ENCODE measurements at places on chromosomes 7 and 10. TPM values are rescaled to one million over a fixed set of nuclear protein-coding genes. Genes with fewer than 3 reads are reported as not detected.

GRCh38 chr10:122255509-122256301, 15.4 kb upstream of the BTBD16 start:
- no peak for DNase-seq

DNA sequence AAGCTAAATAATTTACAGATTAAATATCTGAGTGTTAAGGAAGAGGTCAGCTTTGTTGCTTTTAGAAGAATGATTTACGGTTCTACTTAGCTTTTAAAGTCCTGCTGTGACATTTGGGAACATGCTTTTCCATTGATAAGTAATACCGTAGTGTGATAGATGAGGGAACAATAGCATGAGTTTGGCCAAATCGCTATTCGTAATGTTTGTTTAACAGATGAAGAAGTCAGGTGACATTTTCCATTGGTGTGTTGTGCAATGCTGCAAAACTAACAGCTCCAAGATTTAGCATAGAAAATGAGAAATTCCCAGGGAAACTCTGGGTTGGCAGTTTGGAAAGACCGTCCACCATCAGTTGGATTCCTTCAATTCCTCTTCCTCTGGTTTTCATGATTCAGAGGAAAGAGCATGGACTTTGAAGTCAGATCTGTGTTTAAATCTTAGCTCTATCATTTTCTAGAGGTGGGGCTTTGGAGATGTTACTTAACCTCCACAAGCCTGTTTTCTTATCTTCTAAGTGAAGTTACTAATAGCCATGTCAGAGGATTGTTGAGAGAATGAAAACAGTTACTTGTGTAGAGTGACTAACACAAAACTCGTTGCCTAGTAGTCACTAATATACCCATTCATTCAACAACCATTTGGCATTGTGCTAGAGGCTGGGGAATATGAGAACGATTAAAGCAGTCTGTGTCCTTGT, 140.4 kb upstream of the BMPER start:
- DNase-seq: peak; percentile 41

- peak; percentile 69 for DNase-seq
These were observed 56.0 kb downstream of the UBE2H start for GRCh38 chr7:129896568-129897382.

DNA sequence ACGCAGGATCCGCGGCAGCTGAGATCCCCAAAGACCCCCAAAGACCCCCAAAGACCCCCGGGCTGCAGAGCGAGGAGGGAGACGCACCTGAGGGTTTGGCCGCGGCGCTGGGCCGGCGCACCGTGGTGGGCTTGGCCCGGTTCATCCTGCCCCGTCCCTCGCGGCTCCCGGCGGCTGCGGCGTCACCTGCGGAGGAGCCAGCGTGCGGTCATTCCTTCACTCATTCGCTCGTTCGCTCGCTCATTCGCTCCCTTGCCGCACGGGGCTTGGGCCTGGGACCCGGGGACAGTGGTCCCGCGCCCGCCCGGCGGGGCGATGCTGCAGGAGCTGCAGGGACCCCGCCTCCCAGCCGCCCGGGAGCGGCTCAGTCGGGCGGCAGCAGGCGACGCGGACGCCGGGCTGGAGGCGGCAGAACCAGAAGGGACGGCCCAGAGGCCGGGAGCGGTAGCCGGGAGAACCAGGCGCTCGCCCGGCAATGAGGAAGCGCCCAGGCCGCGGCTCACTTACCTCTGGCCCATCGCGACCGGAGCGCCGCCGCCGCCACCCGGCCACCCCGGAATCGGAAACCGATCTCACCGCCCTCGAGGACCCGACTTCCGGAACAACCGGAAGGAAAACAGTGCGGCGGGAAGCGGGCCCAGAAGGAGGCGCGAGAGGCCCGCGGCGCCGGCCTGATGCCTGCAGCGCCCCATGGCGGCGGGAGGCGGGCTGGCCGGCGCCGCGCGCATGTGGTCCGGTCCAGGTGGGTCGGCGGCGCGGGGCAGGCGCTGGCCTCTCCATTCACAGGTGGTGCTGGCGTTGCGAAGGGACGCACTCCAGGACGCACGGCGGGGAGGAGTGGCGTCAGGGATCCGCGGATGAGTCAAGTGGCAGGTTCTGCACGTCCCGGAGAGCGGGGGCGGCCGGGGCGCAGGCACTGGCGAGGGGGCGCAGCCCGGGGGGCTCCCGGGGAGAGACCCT, at the start of gene INTS1:
INTS1 (minus strand) TSS at position 574 of the 960 bp plus-strand sequence; CDS start at position 145, 429 bp downstream.
- DNase-seq: peak; percentile 86

The PAXIP1 gene
- 18.0 TPM for total RNA-seq

The CDHR3 gene
- total RNA-seq: 5.0 TPM

The VSTM4 gene
- total RNA-seq: 2.7 TPM

DNA sequence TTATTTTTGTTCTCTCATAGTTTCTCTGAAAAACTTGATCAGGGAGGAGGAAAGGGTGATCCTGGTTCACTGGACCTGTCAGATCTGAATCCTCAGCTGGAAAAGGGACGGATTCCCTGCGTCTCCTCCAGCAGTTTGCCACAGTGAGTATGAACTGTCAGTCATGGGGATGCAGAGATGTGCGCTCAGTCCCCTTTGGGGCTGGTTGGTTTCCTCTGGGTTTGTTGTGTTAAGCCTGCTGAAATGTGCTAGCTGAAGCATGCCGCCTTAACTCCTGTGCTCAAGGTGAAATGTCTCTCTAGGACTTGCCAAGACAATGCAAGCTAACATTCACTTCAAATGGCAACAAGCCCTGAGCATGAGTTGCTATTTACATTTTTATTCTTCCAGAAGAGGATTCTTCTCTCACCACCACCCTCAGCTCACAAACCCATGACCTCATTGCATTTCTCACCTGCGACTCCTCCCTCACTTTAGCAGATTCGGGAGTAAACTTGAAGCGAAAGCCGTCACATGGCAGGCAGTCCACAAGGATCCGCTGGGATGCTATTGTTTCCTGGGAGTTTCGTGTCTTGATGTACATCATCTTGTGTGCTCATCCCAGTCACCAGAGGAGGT, 192.9 kb upstream of the FZD8 start:
- DNase-seq: no peak

- peak; percentile 47 for DNase-seq
These were observed 50.8 kb downstream of the ZRANB1 start for GRCh38 chr10:124992462-124993344.

- peak; percentile 43 for DNase-seq
These were observed 3.5 kb downstream of the SUN1 start for GRCh38 chr7:835485-836401.

- DNase-seq: no peak
These were observed 127.4 kb upstream of the CTTNBP2 start for GRCh38 chr7:118000480-118001202.

GRCh38 chr7:80859272-80859970, 59.4 kb downstream of the SEMA3C start:
- no peak for DNase-seq

The SEMA3A gene
- 7.9 TPM for total RNA-seq

The ELFN1 gene
- total RNA-seq: 7.4 TPM

GRCh38 chr7:98909487-98909886, 31.2 kb downstream of the TRRAP start:
- no peak for DNase-seq

DNA sequence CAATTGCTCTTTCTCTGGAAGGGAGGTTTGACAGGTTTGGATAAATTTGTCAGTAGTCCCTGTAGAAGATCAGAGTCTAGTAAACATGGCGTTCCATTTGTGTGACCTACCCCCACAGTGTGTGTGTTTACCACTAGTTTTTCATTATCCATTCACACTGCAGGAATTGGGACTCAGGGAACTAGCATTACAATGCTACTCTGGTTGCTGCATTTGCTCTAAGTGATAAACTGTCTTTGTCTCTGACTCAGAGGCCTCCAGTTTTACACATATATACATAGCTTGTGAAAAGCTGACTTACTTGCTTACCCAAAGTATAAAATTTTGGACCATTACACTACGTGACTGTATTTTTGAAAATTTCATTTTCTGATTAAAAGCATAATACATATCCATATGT, 1604.0 kb downstream of the REEP3 start:
- DNase-seq: no peak

The PSMA2 gene
- total RNA-seq: 79.8 TPM

DNA sequence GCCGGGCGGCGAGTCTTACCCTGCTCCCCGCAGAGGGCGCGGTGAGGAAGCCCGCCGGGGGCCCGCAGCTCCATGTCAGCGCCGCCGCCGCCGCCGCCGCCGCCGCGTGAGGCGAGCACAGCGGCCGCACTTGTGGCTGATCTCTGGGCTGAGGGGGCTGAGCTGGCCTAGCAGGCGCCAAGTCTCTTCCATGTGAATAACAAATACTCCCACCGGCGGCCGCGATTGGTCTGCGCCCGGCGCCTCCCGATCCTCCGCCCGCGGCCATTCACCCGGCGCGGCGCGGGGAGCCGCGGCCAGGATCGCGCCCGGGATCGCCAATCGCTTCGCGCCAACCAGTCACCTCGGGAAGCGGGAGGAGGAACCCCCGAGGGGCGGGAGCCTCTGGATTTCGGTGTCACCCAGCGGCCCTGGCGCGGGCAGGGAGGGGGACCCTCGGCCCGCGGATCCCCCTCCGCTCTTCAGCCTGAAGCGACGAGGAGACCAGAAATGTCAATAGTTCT, at the start of gene GRM8:
GRM8 (minus strand) TSS at position 164 of the 503 bp plus-strand sequence.
- DNase-seq: peak; percentile 53

GRCh38 chr10:90652519-90652918, 205.3 kb downstream of the HTR7 start:
- peak; percentile 28 for DNase-seq

GRCh38 chr7:41630741-41631140, 72.1 kb downstream of the INHBA start:
- no peak for DNase-seq

The NUTM2A gene
- 0.10 TPM for total RNA-seq

The IRF5 gene
- total RNA-seq: 2.3 TPM

The TEX36 gene
- total RNA-seq: not detected

DNA sequence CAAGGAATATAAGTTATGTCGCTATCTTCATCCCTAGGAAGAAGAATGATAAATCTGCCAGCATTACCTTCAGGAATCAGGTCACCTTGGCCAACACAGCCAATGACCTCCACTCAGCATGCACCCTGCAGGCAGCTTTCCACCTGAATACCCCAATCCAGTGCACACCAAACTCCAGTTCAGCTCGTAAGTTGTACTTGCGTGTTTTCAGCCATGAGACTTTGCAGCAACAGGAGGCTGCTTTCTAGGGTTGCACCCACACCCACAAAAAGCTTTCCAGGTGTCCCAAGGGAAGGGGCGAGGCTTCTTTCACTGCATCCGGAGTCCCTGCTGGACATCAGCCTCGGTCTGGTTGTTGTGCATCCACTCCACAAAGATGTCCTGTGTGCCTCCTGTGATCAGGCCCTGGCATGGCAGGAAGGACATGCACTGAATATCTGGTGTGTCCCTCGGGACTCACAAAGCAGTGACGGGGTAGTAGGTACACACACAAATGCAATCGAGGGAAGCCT, 282.9 kb downstream of the GRID1 start:
- no peak for DNase-seq

- no peak for DNase-seq
These were observed 15.7 kb downstream of the DNAJB6 start for GRCh38 chr7:157352516-157352915.

The GFRA1 gene
- total RNA-seq: not detected
